Esophagus squamous epithelium (tissue), 5 donors: ENCODE measurements at places on chromosomes 1 and 21.

DNA sequence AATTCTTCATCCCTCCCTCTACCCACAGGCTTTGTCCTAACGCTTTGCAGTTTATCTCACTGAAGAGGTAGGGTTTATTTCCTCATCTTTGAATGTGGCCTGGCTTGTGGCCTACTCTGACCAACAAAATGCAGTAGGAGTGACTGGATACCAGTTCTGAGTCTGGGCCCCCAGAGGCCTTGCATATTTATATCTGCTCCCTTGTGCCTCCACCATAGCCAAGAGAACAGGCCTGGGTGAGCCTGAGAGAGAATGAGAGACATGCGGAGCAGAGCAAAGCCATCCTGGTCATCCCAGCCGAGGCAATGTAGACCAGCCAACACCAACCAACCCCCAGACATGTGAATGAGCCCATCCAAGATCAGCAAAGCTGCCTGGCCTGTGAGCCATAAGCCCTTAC is 30.3 kb downstream of the SMIM12 start:
- no peak for DNase-seq

- no peak for DNase-seq
Measured at GRCh38 chr21:18350216-18350615, 53.4 kb downstream of the TMPRSS15 start.

- no peak for DNase-seq
Measured at GRCh38 chr1:2290171-2290578, 62.1 kb downstream of the SKI start.

DNA sequence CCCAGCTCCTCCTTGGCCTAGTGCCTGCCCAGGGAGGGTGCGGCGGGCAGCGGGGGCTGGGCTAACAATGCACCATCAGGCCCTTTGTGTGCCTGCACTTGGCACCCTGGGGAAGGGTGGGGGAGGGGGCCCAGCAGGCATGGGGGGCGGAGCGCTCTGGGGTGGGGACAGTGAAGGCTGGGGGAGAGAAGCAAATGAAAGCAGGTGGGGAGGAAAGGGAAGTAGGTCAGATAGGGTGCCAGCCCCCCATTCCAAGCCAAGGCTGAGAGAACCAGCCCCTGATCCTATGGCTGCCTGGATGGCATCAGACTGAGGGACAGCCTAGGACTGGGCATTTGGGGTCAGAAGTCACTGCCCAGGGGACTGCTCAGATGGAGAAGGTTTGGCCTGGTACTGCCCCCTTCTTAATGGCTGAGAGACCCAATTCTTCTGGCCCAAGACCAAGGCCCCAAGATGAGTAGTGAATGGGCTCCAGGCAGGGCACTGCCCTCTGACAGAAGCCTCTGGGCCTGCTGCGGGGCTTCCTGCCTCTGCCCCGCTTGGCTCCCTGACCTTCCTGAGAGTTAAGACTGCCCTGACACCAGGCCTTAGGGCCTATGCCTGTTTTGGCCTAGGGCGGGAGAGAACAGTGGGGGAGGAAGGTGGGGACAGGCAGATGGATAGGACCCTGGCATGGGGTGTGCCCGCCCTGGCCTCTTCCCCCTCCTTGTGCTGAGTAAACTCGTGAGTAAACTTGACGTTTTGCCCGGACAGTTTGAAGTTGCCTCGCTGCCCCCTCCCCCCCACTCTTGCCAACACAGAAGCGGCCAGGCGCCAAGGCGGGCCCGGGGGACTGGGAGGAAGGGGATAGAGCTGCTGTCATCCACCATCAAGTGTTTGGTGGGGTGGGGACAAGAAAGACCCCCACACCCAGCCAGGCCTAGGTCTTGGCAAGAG is 2.7 kb downstream of the ZBTB7B start:
- DNase-seq, result no peak

GRCh38 chr1:7967651-7968050 is 6.1 kb downstream of the PARK7 start:
- DNase-seq, result no peak

GRCh38 chr1:206575894-206576737 is 36.1 kb downstream of the EIF2D start:
- DNase-seq, result no peak

DNA sequence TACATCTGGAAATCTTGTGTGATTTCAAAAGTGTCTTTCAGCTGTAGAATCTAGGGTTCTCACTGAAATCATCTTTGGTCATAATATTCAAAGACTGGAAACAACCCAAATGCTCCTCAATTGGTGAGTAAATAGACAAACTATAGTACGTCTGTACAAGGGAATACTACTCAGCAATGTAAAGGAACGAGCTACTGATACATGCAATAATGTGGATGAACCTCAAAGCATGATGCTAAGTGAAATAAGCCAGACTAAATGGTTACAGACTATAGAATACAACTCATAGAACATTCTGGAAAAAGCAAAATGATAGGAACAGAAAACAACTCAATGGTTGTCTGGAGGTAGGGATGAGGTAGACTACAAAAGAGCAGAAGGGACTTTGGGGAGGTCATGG is 2.6 kb downstream of the LACTBL1 start:
- DNase-seq, result no peak

DNA sequence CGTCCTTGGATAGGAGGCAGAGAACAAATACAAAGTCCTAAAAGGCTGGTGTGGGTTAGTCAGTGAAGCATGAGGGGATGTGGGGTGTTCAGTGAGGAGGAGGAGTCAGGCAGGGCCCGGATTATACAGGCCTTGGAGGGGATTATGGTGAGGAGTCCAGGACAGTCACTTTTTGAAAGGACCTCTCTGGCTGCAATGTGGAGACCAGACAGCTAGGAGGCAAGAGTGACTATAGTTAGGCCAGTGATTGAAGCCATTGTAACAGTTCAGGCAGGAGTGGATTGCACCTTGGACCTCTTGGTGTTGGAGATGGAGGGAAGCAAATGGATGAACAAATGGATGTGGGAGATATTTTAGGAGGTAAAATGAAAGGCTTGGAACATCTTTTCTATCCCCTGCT is 115.8 kb downstream of the C1orf94 start:
- no peak for DNase-seq

GRCh38 chr1:20440785-20441200 is 45.2 kb downstream of the CAMK2N1 start:
- DNase-seq, result no peak

- DNase-seq, result no peak
Measured at GRCh38 chr1:31752258-31752657, 11.9 kb downstream of the ADGRB2 start.

- no peak for DNase-seq
Measured at GRCh38 chr1:178768423-178768822, 43.4 kb downstream of the RALGPS2 start.

- DNase-seq, result no peak
Measured at GRCh38 chr1:36944883-36945282, 89.4 kb downstream of the GRIK3 start.

GRCh38 chr1:96568639-96569038 is 152.9 kb upstream of the PTBP2 start:
- no peak for DNase-seq

GRCh38 chr1:33740040-33740744 is 123.7 kb upstream of the HMGB4 start:
- DNase-seq, result no peak

GRCh38 chr1:16042096-16042495 is 1.5 kb upstream of the CLCNKB start:
- DNase-seq, result no peak

DNA sequence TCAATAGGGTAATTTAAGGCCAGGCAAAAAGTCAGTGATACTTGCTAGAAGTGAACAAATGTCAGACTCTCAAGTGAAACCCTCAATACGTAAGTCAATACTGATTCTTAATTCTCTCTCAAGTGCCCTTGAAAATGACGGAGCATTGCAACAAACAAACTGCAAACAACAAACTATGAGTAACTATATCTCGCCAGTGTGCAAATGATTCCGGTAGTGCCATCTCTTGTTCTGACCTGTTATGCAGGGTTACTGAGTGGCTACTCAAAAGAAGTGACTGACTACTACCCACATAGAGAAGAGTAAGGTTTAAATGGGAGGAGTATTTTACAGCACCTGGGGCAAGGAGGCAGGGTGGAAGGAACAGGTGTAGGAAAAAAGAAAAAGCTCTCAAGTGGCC is 1.6 kb downstream of the SLC19A2 start:
- DNase-seq, result no peak

DNA sequence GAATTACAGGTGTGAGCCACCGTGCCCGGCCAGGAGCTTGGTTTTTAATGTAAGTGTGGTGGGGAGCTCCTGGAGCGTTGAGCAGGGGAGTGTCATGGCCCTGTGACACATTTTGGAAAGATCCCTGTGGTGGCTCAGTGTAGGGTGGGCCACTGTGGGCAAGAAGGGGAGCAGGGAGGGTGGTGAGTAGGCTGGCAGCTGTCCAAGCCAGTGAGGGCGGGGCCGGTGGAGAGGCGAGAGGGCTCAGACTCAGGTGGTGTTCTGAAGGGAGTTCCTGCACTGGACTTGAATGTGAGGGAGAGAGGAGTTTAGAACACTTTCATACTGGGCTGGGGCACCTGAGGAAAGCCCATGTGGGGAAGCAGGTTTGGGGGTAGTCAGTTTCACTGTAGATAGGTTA is 3.1 kb upstream of the EVA1B start:
- no peak for DNase-seq

GRCh38 chr1:56045477-56045876 is 533.9 kb downstream of the PLPP3 start:
- DNase-seq, result no peak

DNA sequence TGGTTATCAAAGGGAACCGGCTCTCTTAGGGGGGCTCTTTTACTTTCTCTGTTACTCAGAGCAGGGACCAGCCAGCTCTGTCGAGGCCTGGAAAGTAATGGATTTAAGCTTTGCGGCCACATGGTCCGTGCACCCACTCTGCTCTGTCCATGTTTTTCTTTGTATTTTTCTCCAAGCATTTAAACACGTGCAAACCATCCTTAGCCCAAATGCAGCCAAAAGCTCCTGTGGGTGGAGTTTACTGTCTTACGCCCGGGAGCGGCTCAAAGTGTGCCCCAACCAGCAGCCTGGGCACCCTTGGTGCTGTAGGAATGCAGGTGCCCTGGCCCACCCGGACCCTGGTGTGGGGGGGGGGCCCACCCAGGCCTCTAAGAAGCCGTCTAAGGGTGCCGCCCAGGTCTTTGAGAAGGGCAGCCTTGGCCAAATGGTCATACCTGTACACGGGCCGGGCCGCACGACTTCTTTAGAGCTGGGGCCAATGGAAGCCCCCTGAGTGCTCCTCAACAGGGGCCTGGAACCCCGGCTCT is 29.2 kb upstream of the POFUT2 start:
- DNase-seq, result no peak

DNA sequence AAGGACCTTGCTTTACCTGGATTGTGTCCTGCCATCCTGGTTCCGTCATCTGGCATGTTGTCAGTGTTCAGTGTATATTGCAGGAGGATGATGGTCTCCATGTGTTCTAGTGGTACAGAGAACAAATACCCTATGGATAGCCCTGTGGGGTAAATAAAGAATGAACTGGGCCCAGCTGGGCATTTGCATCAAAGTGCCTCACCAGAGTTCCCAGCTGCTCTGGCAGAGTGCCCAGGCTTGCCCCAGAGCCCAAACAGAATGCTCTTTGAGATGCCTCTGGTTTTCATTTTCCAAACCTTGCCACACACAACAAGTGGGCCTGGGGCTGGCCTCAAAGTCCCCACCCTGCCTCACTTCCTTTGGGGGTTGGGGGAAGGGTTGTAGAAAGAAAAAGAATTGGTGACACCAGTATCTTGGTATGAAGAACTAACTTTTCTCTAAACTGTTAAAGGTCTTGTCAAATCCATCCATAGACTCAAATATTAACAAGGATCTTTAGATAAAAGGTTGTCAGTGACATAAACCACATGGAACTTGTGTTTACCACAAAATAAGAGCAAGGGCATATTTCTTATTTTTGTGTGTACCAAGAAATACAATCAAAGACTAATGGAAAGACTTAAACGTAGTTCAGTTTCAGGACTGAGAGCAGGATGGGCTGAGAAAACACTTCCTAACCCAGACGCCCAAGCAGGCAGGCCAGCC is 82.2 kb downstream of the LMO4 start:
- no peak for DNase-seq

DNA sequence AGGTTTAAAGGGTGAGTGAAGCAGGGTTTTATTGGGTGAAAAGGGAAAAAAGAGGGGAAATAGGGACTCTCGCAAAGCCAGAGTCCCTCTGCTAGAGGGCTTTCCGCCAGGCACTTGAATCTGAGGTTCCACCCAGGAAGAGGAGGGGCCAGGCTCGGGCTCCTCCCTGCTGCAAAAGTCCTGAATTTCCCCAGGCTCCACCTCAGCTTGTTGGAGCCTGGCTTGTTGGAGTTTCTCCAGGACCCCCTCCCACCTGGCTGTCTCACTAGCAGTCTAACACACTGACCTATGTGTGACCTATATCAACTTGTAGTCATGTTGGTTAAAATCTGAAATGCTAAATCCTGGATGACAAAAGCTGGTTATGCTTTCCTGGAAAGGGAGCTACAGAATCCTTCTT is 25.5 kb downstream of the GBP2 start:
- no peak for DNase-seq
